ENCODE measurements at places on chromosomes 1 and 21.

DNA sequence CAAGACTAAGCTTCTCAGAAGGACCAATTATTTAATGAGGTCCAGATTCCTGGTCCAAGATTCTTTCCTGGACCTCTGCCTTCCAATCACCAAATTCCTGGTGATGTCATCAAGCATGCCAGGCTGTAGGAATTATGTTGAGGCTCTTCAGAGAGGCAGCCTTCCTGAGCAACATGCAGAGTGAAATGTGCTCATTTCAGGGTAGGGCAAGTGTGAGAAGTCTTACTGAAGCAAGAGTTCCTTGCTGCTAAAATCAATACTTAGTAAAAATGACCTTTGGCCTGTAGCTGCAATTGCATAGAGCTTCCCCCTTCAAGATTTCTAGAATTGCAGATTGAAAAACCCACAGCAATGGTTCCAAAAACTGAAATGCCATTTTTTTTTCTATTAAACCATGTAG, 31.7 kb upstream of the BCAR3 start:
- DNase-seq = no peak

GRCh38 chr1:23638188-23638619, 53.4 kb upstream of the RPL11 start:
- no peak for DNase-seq

- DNase-seq = no peak
Observed at GRCh38 chr1:231020139-231020601, 19.9 kb downstream of the FAM89A start.

DNA sequence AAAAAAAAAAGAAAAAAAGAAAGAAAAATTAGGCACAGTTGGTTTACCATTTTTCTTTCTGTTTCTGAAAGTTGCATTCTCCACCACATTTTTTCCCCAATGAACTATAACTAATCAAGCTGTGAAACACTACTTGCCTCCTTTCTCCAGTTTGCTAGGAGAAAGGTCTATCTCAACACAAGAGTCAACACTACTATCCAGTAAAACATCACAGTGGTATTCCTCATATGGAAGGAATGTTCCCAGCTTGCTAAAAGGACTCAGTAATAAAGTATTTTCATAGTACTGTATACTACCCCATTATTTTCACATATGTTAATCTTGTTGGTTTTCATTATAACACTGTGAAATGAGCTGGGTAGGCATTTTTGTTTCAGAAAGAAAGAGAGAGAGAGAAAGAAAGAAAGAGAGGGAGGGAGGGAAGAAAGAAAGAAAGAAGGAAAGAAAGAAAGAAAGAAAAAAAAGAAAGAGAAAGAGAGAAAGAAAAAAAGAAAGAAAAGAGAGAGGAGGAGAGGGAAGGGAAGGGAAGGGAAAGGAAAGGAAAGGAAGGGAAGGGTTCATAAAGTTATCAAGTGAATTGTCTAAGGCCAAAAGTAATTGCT, 7.9 kb downstream of the PTGER3 start:
- no peak for DNase-seq

GRCh38 chr1:92051948-92052347, 22.2 kb downstream of the EPHX4 start:
- DNase-seq = no peak

DNA sequence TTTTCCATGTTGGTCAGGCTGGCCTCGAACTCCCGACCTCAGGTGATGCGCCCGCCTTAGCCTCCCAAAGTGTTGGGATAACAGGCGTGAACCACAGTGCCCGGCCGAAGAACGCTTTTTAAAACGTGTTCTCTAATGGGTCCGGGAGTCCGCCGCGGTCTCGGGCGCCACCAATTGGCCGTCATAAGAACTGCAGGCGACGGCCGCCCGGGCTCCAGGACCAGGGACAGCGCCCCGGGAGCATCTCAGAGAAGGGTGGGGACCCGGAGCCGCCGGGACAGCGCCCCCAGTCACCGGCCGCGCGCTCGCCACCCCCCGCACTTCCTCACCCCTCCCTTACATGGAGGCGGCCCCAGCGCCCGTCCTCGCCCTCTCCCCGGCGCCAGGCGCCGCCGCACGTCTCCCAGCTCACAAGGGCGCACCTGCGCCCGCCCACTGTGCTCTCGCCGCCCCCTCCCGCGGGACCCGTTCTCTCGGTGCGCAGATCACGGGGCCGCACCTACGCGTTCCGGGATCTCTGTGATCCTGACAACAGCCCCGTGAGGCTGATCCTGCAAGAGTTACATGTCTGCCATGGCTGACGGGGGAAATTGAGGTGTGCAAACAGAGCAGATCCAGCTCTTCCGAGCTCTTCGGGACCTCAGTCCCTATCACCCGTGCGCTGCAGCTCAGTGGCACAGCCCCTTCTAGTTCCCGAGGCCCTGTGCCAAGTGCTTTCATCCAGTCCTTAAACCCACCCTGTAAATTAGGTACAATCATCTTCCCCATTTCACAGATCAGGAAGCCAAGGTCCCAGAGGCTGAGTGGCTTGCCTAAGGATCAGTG, 9.8 kb downstream of the RAP1GAP start:
- DNase-seq = peak; percentile 86
